ENCODE measurements at places on chromosomes 12 and 14.

GRCh38 chr12:44847888-44848702 lies 28.0 kb downstream of the NELL2 start:
- no peak for DNase-seq

DNA sequence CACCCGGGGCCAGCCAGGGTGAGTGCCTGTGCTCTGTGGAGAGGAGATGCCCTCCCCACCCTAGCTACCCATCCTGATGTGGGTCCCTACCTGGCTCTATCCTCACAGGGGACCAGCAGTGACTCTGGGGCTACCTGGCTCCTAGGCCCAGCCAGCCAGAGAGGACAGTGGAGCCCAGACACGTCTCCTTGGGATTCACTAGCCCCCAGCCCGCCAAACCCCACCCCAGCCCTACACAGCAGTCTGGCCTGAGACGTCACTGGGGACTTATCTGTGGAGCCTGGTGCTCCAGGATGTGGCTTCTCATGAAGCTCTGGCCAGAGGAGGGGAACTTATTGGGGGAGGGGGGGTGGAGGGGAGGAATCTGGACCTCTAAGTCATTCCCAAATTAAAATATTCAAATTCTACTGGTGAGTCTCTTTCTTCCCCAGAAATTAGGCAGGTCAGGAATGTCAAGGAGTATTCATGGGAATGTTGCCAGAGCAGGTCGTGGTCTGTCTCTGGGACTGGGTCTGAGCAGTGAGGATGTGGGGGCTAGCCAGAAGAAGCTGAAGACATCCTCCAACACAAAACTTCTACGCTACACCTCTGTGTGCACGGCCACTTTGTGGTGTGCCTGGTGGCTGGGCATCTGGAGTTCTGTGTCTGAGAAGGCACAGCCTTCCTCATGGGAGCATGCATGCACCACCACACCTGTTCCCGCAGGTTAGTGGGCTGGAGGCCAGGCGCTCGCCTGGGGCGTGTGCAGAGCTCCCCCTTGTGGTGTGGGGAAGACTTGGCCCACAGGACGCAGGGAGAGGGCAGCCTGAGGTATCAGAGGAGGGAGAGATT lies 2.7 kb downstream of the CMTM5 start:
- DNase-seq = peak; percentile 43

DNA sequence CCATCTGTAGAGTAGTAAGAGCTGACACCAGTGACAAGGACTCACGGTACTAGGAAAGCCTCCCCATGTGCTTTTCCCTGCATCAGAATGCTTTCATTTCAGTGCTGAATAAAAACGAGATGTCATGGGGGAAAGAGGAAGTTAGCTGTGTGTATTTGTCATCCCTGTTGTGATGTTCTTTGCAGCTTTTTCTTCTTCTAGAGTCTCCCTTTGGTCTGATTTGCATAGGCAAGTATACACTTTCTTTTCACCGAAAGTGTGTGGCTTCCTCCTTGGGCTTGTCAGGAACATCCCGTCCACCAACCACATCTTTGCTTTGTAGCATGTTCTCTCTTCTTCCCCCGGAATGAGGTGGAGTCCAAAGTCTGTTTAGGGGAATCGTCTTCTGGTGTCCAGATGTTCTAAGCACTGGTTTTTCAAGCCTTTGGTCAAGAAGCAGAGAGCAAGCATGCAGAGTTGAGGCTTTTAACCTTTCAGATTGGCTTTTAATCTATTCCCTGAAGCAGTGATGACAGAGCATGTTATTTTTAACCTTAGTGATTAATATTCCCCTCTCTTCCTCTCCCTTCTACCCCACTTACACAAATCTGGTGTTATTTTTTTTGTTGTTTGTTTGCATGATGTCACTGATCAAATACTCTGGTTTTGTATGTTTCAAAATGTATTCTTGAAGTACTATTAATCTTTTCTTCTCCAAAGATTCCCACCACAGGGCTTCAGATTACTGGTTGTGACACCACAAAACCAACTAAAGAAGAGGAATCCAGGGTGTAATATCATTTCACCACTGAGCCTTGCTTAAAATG lies 163.4 kb downstream of the SAMD4A start:
- DNase-seq = peak; percentile 96

DNA sequence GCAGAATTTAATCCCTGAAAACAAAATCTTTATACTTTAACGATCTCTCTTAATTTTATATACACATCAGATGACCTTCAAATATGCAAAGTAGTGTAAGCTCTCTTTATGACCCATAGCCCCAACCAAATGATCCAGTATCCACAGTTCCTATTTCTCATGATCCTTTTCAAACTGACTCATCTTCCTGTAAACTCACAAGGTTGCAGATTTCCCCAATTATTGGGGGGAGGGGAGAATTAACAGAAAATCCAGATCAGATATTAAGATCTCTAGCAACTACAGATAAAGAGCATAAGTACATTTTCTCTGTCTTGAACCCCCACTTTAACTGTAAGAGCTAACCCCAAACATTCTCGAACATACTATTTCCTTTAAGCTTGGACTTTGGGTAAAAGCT lies 12.5 kb downstream of the GNS start:
- peak; percentile 23 for DNase-seq

- no peak for DNase-seq
These were observed 74.6 kb downstream of the ZFP36L1 start for GRCh38 chr14:68718023-68718990.

DNA sequence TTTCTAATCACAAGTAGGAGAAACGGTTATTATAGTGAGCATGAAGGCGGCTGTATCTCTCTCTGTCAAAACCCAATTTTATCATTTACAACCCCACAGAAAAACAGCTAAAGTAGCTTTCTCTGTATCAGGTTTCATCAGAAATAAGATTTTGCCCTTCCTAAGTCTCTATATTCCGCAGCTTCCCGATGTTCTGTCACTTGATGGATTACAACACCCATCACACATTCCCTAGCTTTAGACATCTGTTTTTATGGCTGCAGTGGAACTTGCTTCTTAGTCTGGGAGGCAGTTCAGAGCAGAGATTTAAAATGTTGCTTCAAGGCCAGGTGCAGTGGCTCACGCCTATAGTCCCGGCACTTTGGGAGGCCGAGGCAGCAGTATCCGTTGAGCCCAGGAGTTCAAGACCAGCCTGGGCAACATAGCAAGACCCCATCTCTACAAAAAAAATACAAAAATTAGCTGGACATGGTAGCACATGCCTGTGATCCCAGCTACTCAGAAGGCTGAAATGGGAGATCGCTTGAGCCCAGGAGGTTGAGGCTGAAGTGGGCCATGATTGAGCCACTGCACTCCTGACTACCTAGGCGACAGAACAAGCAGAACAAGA lies 27.6 kb upstream of the FOXN3 start:
- peak; percentile 56 for DNase-seq

DNA sequence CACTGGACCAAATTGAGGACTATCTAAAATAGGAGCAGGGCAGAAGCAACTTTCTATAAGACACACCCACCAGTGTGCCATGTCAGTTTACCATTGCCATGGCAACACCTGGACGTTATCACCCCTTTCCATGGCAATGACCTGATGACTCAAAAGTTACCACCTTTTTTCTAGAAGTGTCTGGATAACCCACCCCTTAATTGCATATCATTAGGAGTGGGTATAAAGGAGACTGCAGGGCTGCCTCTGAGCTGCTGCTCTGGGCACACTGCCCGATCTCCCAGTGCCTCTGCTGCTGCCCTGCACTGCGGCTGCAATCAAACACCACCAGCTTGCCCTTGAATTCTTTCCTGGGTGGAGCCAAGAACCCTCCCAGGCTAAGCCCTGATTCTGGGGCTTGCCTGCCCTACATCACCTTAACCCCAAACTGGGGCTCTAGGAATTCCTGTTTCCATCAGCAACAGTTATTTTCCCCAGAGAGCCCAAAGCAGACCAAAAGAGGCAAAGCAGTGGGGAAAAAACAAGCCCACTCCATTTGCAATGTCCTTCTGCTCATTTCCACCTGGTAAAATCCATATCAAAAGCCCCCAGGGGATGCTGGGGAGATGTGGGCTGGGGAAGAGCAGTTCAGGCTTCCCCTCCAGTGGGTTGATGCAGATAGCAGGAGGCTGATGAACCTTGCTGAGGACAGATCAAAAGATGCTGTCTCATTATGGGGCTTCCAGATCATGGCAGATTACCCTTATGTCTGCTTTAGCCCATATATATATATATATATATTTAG lies 129.5 kb upstream of the NCOR2 start:
- DNase-seq = no peak

- DNase-seq = no peak
These were observed 1259.2 kb downstream of the FSCB start for GRCh38 chr14:43247877-43248276.

DNA sequence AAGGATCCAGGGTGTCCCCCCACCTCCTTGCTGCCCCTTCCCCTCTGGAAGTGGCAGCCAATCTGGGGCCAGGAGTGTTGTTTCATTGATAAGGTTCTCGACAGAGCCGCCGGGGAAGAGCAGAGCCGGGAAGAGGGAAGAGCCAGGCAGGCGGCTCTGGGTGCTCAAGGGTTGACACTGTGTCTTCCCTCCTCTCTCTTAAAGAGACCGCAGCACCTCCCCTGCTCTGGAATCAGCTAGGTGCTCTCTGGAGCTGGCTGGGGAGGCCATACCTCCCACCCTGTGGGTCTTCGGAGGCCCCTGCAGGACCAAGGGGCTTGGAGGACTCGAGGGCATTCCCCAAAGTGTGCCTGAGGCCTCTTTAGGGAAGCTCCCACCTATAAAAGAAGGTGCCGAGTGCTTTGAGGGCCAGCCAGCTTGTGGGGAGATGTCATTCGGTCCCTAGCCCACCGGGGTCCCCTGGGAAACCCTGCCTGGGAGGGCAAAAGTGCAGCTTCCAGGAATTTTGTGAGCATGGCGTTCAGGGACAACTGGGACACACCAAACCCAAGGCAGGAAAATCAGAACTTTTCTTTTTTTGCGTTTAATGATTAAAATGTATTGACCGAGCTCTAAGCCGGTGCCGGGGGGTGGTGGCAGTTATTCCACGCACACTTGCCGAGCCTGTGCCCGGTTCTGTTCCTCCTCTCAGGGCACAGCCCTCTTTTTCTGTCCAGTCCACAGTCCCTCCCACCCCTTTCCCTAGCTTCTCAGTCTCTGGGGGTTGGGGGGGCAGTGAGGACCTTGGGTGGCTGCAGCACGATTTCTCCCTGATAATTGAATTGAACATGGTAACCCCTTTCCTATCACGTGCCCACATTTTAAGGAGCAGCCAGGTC lies 3.0 kb downstream of the SETD1B start:
- peak; percentile 36 for DNase-seq

DNA sequence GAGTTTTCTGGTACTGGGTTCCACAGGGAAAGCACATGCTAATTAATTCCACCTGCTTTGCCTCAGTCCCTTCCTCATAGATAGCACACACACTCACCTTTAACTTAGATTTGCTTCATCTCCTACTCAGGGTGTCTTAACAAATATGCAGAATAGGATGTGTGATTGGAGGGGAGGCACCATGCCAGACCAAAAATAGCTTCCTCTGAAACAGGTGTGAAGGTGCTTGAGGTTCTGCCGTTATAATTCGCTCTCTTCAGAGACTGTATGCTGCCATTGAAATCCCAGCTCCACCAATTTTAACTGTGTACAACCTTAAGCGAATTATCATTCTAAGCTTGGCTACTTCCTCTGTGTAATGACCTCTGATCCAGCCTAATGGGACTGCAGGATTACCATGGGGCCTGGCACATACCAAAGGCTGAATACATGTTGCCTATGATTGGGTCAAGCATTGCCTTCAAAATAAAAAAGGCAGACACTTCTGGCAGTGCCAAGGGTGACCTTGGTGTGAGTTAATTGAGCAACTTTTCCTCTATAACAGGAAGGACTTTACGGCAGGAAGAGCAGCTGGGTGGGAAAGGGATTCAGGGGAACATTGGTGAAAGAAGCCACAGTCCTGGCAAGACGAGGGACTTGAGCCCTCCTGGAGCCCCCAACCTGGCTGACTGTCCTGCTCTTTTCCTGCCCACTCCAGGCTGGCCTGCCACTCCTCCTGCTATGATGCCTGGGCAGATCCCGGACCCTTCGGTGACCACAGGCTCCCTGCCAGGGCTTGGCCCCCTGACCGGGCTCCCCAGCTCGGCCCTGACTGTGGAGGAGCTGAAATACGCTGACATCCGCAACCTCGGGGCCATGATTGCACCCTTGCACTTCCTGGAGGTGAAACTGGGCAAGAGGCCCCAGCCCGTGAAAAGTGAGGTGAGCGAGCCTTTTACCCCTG lies 9.7 kb downstream of the JDP2 start:
- no peak for DNase-seq

DNA sequence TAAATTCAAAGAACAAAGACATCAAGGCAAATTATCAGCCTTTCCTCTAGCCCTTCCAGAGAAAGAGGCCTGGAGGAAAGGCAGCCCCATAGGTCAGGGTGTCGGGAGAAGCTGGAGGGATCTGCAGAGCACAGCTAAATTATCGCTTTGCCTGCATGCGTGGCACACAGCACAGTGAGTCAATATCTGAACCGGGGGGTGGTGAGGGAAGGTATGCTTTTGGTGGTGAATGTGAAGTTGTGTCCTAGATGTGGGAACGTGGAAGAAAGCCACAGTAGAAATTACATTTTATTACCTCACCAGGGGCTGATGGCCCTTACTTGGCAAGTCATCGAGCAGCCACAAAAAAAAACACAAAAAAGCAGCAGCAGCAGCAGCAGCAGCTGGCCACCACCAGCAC lies 243.2 kb downstream of the EGLN3 start:
- no peak for DNase-seq

DNA sequence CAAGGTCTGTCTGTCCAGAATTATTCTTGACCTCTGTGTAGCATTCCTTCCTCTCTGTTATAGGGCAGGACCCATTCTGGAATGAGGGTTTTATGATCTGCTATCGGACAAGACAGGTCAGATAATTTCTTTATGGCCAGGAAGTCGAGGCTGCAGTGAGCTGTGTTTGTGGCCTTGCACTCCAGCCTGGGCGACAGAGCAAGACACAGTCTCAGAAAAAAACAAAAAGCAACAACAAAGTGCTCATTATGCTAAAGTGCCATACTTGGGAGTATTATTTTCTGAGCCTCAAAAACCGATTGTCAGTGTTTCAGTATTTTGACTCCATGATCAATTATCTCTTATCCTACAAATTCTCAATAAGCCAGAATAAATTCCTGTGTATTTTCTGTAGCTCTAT lies 4.1 kb downstream of the CIPC start:
- no peak for DNase-seq

DNA sequence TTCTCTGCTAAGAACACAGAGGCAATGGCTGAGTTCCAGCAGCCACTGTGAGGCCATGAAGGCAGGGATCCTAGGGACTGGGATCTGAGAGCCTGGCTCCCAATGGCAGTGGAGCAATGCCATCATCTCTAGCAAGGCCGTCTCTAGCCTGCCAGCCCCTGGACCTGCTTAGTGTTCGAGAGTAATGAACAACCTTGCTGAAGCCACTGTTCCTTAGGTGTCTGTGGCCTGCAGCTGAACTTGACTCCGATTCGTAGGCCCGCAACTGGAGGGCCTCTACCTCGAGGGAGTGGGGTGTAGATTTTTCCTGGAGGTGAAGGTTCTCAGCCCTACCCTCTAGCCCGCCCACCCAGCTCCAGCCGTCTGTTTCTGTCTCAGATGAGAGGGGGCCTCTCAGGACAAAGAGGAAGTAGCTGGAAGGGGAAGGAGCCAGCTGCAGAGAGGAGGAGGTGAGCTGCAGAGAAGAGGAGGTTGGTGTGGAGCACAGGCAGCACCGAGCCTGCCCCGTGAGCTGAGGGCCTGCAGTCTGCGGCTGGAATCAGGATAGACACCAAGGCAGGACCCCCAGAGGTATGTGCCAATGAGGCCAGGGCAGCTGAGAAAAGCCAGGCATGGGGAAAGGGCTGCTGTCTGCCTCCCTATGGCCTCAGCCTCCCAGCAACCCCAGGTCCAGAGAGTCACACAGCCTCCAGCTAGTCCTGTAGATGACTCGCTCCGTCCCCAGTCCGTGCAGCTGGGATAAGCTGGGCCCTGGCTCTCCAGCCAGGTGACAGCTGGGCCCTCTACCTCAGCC lies at the start of gene PLD4:
TSS of gene PLD4 (plus strand) at position 459 of the 793 bp plus-strand sequence. CDS start 2,262 bp downstream, outside the sequence.
- DNase-seq = no peak

Measured in fibroblast of villous mesenchyme (primary cell).